ENCODE measurements at places on chromosomes 4 and X.

DNA sequence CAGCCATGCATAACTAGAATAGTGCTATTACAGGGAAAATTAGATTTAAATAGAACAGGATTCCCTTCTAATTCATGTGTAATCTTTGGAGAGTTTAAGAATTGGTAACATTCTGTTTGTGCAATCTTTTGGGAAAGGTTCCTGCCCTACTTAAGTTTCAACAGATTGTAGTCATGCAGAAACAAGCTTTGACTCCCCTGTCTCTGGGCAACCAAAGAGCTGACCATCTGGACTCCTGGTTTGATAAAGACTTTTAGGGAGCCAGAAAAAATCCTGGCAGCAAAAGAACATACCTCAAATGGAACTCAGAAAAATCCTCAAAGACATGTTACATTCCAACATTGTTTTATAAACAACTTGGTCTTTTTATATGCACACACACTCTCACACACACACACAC lies 191.1 kb upstream of the NEIL3 start:
- no peak for DNase-seq

- no peak for DNase-seq
Observed at GRCh38 chr4:87806520-87806919, 7.2 kb downstream of the IBSP start.

DNA sequence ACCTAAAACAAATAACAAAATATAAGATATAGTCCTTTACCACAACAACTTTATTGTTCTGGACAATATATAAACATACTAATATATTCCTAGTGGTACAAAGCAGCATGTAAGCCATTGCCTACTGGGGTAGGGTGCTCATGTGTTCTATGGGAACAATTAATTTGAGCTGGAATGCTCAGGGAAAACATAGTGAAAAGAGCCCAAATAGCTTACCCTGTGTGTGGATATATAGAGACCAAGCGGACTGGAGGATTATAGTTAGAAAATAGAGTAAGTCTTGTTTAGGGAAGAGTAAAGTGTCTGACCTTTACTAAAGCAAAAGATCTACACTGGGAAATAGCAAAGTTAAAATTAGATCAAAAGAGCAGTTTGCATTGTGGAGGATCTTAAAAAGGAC lies 64.8 kb downstream of the MAD2L1 start:
- no peak for DNase-seq

- no peak for DNase-seq
Observed at GRCh38 chrX:134971926-134972325, 18.9 kb upstream of the SMIM10 start.

DNA sequence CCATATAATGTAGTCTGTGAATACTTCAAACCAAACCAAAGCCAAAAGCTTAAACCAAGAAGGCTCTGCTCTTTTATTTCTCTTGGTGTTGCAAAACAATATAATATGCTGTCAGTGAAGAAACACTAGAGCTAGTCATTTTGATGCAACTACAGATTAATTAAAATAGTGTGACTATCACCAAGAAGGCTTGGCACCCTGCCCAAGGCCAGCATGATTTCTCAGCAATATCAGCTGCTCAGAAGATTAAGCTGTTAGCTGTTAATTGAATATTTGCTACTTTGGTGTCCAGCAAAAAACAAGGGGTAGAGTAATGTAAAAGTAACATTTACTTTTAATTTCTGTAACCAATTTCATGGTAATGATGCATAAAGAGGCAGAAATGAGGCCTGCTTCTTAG lies 104.9 kb upstream of the PRPS2 start:
- no peak for DNase-seq

DNA sequence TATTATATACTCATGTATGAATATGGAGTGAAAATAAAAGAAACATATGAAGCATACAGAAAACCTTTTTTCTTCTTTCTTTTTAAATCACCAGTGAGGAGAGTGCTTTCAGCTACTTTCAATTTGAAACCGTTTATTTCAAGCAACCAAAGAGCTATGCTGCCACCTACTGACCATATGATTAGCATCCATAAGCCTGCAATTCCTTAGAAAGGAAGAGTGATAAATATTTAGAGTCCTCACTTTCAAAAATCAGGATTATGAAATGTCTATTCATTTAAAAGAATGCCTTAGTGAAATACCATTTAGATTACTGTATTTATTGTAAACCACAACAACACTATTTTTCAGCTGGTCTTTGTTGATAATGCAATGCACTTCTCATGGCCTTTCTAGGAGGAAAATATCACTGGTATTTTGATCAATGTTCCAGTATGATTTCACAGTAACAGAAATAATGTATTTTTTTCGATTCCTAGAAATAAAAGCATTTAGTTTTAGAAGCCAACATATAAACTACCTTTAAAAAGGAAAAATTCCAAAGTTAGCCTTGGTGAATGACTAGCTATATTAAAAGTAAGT lies 667.6 kb downstream of the PCDH18 start:
- DNase-seq = peak; percentile 39

DNA sequence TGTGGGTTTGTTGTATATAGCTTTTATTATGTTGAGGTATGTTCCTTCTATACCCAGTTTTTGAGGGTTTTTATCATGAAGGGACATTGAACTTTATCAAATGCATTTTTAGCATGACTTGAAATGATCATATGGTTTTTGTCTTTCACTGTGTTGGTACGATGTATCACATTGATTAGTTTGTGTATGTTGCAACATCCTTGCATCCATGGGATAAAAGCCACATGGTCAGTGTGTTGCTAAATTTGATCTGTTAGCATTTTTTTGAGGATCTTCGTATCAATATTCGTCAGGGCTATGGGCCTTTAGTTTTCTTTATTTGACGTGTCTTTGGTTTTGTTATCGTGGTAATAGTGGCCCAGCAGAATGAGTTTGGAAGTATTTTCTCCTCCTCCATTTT lies 11.3 kb upstream of the BLTP1 start:
- DNase-seq = no peak

- no peak for DNase-seq
Observed at GRCh38 chrX:51694254-51694653, 11.6 kb upstream of the CENPVL2 start.

DNA sequence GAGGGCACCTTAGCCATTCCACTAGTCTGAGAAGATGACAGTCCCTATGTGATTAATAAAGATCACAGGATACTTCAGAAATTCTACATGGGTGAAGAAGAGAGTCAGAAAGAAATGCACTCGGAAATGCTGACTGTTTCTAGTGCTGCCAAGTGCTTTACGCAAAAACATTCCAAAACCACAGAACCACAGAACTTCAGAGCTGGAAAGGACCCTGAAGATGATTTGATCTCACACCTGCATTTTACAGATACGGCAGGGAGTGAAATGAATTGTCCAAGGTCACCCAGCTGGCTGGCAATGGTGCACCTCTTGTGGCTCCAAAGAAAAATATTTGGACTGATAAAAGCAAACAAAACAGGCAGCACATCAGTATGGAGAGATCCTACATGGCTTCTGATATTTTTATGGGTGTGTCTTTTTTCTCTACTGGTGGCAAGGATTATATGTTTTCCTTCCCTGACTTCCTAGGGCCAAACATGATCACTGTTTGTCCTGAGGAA lies 115.9 kb downstream of the MAML3 start:
- no peak for DNase-seq

DNA sequence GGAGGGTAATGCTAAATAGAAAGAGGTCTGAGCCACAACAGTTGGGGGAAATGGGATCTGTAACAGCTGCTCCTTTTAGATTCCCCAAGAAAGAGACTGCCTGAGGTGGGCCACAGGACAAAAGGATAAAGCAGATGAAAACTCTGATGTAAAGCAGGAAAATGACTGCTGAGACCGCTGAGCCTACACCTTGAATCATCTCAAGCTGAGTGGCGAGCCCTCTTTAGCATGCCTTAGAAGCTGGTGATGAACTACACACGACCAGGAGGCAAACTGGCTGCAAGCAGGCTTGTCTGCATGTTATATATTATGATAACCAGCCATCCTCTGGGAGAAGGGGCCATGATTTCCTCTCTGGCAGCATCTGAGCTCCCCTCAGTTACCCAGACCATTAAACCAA lies 88.4 kb downstream of the TTC29 start:
- no peak for DNase-seq

GRCh38 chrX:50769389-50770063 lies 44.5 kb downstream of the SHROOM4 start:
- no peak for DNase-seq

- DNase-seq = peak; percentile 53
Observed at GRCh38 chrX:80812176-80812575, 2.5 kb upstream of the BRWD3 start.

DNA sequence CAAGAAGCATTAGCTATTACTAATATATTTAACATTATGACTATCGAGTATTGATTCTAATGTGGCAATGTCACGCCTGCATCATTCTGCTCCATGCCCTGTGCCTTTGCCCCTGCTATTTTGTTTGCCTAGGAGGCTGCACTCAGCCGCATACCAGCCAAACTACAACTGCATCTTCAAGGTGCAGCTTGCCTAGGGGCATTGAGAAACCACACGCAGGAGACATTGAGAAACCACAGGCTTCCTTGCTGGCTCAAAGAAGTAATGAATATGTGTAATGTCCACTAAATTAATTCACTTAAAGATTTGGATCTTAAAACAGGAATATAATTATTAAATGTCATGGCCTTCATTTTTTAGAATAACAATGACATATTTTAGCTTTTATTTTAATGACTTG lies 683.6 kb upstream of the TENM3 start:
- no peak for DNase-seq

GRCh38 chrX:13476384-13476783 lies 93.0 kb upstream of the EGFL6 start:
- no peak for DNase-seq

DNA sequence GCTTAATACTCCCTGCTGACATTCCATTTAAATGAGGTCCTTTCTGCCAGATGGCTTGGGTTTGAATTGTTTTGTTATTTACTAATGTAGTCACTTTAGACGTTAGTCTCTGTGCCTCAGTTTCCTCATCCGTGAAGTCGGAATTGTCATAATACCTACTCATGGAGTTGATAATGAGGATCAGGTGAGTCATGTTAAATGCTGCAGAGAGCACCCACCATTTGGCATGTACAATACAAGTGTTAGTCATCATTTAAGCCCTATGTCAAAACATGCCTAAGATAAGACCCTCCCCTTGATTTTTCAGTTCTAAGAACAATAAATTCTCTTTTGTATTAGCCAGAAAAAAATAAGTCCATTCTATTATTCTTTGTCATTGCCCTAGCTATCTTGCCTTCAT lies 534.8 kb upstream of the HTR2C start:
- no peak for DNase-seq

GRCh38 chr4:67084783-67085182 lies 460.5 kb downstream of the CENPC start:
- DNase-seq = no peak

DNA sequence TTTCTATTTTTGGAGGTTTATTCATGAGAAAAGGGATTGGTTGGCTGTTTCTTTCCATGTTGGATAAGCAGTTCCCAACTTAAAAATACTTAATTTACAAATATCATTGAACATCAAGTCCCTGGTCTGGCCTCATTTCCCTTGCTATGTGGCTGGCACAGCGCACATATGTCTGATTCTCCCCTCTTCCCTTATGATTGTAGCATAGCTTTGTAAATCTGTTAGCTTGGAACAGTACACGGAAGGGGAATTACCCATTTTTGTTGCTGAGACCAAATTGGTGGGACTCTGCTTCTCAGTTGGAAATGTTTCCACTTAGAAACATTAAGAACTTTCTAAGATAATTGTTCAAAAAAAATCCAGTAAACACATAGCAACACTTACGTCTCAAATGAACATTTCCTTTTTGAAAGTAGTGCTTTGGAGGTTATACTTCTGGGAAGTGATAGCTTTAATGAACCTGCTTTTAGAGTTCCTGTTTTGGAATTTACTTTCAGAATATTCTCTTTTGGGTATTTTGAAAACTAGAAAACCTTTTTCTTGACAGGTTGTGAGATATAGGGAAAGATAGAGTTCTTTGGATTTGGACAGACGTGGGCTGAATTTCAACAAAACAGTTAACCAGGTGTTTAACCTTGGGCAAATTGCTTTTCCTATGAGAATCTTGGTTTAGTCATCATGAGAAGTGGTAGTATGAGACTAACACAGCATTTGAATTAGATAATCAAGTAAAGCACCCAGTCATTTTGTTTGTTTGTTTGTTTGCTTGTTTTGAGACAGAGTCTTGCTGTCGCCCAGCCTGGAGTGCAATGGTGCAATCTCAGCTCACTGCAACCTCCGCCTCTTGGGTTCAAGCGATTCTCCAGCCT lies 47.3 kb downstream of the STIM2 start:
- DNase-seq = no peak

- DNase-seq = no peak
Observed at GRCh38 chr4:8087921-8088495, 70.6 kb downstream of the ABLIM2 start.

DNA sequence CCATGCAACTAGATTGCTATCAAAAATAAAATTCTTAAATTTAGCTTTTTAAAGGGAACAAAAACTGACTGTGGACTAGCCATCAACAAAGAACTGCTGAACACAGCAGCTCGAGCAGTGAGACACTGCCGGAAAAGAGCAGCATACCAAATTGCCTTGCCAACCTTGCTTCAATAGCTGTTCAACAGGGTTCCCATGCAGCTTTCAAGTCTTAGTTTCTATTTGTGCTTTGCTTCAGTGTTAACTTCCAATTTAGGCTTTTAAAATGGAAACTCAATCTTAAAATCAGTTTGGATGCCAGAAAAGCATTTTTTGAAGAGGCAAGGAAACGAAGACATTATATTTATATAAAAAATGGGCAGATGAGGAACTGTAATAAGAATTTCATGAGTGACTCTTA lies 463.4 kb upstream of the MAGEB18 start:
- DNase-seq = no peak

DNA sequence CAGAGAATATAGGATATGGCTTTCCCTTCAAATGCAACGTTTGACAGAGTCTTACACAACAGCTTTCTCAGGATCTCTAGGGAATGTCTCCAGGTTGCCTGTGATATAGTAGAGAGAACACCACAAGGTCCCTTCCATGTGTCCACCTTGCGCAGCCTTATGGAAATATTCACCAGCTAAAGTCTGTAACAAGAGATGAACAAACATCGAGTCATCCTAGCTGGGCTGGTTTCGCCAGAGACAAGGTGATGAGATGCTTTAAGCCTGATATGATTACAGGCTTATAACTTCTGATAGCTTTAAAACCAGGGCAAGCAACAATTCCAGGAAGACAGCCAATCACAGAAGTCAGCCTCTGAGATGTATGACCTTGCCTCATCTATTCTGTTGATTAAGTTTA lies 83.8 kb downstream of the SEL1L3 start:
- DNase-seq = no peak

DNA sequence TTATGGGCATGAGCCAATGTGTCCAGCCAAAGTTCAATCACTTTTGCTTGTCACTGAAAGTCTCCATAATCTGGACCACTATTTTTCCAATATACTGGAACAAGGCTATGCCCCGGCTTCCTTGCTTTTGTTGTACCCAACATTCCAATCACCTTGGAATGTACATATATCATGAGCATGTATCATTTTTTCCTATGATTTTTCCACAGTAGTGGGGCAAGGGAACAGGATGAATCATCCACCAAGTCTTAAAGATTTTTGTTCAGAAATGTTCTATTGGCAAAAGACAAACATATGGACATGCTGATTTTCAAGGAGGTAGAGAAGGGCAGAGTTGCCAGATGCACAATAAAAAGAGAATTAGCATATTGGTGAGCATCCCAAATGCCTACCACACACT lies 548.1 kb upstream of the INTU start:
- DNase-seq = no peak

GRCh38 chrX:108439961-108440696 lies 491 bp downstream of the COL4A5 start:
- no peak for DNase-seq

Data from CD4-positive, alpha-beta T cell treated with Interleukin-10 for 1 hour (primary cell).